Fibroblast of villous mesenchyme (primary cell): ENCODE measurements at places on chromosomes 1 and 21. TPM values are rescaled to one million over a fixed set of nuclear protein-coding genes. Genes with fewer than 3 reads are reported as not detected.

The PIGK gene
- total RNA-seq, result 32.8 and 34.5 TPM in 2 replicates

The CDC20 gene
- 34.8 and 51.8 TPM in 2 replicates for total RNA-seq

The DHCR24 gene
- total RNA-seq, result 186 and 297 TPM in 2 replicates

The SELE gene
- total RNA-seq, result not detected in 2 replicates

The AMY1A gene
- total RNA-seq, result not detected in 2 replicates
